SJCRH30 (cell line): ENCODE measurements at places on chromosomes 16 and 17.

DNA sequence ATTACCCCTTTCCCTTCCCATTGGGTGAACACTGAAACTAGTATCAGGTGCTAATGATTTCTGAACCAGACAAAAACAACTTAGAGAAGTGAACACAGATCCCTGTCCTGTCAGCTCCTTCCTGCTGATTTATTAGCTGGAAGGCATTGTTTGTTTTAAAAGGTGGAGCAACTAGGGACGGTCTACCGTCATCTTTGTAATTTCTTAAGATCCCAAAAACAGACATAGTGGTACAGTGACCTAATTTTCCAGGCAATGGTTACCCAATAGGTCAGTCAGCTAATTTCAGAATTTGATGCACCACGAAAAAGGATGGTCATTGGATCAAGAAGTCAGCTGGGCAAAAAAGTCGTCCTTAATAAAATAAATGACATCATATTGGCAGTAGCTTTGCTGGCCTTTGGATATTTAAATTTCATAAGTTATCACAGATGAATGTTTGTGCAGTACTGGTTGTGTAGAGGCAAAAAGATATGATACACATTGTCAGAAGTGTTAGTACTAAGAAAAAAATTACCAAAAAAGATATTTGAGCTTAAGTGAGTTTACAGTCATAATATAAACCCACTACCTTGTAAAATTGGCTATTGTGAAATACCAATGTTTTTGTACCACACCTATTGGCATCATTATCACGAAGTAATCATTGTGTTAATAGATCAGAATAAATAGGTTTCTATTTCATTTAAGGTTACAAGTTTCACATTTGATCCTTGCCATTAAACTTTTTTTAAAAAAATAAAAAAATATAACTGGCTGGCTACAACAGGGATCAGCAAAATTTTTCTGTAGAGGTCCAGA lies 27.2 kb upstream of the KCNJ16 start:
- DNase-seq = no peak

- DNase-seq = no peak
Measured at GRCh38 chr17:5381542-5381941, 37.9 kb downstream of the NUP88 start.

GRCh38 chr16:59634951-59635350 lies 900.8 kb upstream of the GOT2 start:
- no peak for DNase-seq

DNA sequence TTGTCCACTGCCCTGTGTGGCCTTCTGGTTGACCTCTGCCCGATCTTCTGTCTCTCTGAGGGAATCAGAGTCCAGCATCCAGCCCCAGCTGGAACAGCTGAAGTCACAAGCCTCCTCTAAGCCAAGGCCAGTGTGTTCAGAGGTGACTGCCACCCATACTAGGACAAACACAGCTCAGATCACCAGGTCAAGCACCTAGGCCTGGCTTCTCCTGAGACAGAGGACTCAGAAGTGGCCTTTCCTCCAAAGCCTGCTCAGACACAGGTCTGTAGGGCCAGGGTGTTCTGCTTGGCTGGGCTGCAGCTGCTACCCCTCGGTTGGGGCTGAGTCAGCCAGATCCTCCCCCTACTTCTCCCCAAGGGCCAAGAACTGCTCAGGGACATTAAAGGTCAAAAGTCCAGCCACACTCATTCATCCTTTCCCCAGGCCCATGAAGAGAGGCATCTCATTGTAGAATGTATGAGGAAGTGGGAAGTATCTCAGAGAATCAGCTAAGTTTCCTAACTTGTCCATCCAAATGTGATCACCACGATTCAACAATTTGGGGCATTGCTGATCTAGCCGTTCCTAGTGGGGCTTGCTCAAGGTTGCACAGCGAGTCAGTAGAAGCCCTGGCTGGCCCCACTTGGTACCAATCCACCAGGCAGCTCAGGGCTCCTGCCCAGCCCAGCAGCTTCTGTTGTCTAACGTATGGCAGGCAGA lies 7.6 kb downstream of the SLC46A1 start:
- no peak for DNase-seq

DNA sequence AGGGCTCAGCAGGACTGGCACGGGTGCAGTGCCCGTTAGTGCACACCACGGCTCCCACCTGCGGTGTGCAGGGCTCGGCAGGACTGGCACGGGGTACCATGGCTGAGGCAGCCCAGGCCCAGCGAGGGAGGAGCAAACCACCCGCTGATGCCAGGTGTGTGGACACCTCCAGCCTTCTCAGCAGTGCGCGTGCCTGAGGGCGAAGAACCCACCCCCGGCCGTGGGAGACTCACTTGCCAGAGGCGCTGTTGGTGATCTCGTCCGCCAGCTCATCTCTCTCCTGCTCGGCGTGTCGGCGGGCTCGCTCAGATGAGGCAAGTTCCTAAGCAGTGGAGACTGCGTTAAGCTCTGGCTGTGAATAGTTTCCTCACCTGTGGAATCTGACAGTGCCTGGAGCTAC lies 45.4 kb downstream of the NDEL1 start:
- no peak for DNase-seq

- no peak for DNase-seq
Measured at GRCh38 chr16:4382795-4383357, 11.2 kb downstream of the VASN start.
